GM06990 (cell line): ENCODE measurements at places on chromosomes 5 and 9.

- DNase-seq: no peak
Observed at GRCh38 chr5:133322743-133323142, 270.9 kb downstream of the HSPA4 start.

- no peak for DNase-seq
Observed at GRCh38 chr5:44770780-44771717, 37.7 kb upstream of the MRPS30 start.

DNA sequence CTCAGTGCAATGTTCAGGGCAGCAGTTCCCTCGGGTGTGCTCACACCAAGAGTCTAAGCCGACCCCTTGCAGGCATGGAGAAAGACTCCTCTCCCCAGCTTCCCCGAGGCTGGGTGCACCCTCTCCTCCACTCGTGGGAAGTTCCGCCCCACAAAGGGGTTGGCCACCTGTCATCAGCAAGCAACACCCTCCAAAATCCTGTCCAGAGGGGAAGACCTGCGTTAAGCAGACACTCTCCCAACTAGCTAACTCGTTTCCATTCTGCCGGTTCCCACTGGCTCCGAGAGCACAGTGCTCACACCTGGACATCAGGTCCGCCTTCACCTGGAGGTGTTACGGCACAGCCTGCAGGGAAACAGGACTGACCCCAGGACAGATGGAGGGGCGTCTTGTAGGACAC is 117.9 kb upstream of the IRX4 start:
- no peak for DNase-seq

DNA sequence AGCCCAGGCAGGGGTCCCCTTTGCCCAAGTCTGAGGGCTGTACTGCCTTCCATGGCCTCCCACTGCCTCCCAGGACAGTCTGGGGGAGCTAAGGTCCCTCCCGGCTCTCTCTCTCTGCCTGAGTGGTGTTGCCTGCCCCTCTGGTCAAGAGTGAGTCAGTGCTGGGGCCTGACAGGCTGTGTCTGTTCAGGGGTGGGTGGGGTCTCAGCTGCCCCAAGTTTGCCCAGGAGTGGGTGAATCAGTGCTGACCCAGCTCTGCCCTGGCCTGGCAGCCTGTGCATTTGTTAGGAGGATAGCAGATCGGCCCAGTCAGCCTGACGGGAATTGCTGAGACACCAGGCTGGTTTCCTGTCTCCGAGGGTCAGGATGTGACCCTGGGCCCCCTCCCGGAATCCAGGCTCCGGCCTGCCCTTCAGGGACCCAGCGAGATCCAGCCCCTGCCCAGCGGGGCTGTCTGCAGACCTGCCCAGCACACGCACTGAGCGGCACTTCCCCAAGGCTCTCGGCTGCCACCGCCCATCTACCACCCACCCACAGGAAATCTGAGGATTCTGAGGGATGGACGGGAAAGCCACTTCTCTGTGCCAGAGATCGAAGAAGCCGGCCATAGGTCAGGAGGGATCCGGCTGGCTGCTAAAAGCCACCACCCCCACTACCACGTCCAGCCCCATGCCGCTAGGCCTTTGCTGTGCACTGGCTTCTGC is 15.9 kb downstream of the ENG start:
- no peak for DNase-seq

DNA sequence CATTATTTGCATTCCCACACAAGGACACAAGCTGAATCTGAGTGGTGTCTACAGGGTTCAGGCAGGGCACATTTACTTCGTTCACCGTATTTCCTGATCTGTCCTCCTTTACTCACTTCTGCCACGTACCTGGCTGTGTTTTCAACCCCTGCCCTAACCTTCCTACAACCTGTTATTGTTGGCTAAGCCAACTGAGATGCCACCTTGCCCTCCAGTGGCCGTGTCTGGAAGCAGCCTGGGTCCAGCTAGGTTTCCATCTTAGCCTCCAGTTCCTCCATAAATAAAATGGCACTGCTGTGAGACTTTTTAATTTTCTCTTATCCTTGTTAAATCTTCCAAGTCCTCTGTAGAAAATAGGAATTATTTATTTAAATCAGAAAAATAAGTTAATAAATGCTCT is 64.8 kb downstream of the ATP10B start:
- no peak for DNase-seq

DNA sequence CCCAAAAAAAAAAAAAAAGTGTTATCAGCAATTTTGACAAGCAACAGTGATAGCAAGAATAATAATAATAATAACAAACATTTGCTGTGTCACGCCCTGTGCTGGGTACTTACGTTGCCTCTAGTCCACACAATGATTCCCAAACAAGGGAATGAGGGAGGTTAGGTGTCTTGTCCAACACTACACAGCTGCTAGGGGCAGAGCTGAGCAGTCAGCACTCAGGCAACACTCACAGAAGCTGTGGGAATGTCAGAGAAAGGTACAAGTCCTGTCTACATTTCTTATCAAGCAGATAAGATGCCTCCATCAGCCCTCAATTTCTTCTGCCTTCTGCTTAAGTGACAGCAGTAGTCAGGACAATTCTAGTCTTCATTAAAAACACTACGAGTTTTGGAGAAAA is 111.0 kb downstream of the DNAH5 start:
- no peak for DNase-seq

GRCh38 chr5:103114440-103114839 is 5.5 kb downstream of the GIN1 start:
- no peak for DNase-seq

GRCh38 chr9:124231095-124231737 is 26.5 kb upstream of the NEK6 start:
- DNase-seq: no peak

DNA sequence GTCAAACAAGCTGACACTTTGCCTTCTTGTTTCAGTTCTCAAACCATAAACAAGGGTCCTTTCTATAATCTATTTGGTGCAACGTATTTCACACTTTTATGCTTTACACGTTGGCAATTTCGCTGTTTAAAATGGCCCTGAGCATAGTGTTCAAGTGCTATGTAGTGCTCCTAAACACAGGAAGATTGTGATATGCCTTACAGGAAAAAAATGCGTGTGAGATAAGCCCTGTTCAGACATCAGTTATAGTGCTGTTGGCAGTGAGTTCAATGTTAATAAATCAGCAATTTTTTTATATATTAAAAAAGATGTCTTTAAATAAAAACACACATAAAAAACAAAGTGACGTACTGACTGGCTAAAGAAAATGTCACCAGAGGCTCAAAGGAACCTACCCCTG is 23.9 kb downstream of the CLINT1 start:
- DNase-seq: no peak

DNA sequence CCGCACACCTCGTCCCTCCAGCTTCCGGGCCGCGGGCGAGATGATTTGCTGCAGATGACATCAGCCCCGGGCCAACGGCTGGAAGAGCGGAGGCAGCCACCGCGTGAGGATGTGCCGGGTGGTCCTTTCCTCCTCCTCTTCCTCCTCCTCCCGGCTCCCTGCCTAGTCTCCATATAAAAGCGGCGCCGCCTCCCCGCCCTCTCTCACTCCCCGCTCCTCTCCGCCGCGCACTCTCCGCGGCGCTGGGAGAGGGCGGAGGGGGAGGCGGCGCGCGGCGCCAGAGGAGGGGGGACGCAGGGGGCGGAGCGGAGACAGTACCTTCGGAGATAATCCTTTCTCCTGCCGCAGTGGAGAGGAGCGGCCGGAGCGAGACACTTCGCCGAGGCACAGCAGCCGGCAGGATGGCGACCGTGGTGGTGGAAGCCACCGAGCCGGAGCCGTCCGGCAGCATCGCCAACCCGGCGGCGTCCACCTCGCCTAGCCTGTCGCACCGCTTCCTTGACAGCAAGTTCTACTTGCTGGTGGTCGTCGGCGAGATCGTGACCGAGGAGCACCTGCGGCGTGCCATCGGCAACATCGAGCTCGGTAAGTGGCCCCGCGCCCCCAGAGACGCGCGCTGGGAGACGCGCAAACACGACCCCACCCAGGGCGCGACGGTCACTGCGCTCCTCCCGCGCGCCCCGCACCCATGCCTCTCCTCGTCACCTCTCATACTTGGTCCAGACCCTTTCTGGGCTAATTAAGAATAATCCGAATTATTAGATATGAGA is at the start of gene MAP1B:
Gene MAP1B (plus strand): TSS at position 345 of the 770 bp plus-strand sequence. CDS start 57 bp downstream, at position 402.
- peak; percentile 8 for DNase-seq

DNA sequence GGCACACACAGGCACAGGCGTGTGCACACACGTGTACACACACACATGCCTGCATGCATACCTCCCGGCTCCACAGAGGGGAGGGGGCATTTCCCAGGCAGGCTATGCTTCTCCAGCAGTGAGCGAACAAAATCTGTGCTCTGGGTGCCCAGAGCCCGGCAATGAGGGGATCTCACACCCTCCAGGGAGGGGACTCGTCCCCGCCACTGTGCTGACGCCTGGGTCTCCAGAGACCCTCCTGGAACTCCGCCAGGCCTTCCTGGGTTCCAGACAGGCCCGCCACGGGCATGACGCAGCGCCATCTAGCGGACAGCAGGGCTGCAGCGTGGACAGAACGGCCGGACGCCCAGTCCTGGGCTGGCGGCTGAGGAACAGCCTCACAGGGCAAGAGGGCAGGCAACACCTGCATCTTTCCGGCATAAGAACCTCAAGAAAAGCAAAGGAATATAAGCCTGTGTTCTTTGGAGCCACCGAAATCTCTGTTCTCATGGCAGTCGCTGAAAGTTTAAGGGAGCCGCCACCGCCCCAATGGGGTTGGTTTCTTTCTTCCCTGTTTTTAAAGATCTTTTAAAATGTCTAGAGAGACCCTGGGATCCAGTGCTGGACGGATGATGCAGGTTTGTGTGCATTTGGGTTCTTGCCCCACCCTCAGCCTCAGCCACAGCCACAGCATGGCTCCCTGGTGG is 135.6 kb upstream of the PPP1R26 start:
- DNase-seq: peak; percentile 26

- no peak for DNase-seq
Observed at GRCh38 chr9:114803479-114804265, 2.2 kb downstream of the TNFSF15 start.

DNA sequence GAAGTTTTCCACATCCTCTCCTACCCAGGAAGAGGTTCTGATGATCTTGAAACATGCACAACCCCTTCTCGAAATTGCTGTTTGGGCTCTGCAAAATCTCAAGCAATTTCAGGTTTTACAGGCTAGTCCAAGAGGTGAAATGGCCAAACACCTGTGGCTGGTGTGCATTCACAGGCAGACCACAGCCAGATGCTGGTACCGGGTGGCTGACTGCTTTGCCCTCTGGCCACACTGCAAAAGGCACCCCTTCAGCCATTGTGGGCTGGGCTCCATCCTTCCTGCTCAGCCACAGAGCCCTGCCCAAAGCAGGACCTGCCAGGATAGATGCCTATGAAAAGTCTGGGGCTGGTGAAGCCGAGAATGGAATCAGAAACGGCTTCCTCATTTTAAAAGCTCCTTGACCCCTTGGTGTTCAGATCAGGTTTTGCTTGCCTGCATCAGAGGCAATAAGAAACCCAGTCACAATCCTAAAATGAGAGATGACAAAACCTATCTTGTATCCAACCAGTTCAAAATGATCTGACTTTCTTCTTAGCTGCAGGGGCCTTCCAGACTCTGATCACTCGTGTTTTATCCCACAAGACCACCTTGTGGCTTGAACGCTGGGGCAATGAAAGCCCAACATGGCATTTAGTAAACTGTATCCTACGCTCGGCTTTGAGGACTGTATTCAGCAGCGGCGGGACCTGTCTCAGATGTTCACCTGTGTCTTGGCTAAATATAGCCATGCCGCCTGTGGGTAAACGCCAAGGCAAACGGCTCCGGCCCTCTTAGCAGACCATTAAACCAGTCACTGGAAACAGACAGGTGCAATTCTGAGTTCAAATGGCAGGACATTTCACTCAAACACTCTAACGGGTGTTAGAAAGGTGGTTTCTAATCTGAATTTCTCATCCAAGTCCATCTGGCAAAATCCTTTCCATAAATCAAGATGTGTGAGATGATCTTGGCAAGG is 49.6 kb downstream of the EPB41L4B start:
- no peak for DNase-seq

GRCh38 chr5:87097664-87098063 is 170.0 kb upstream of the RASA1 start:
- DNase-seq: no peak

DNA sequence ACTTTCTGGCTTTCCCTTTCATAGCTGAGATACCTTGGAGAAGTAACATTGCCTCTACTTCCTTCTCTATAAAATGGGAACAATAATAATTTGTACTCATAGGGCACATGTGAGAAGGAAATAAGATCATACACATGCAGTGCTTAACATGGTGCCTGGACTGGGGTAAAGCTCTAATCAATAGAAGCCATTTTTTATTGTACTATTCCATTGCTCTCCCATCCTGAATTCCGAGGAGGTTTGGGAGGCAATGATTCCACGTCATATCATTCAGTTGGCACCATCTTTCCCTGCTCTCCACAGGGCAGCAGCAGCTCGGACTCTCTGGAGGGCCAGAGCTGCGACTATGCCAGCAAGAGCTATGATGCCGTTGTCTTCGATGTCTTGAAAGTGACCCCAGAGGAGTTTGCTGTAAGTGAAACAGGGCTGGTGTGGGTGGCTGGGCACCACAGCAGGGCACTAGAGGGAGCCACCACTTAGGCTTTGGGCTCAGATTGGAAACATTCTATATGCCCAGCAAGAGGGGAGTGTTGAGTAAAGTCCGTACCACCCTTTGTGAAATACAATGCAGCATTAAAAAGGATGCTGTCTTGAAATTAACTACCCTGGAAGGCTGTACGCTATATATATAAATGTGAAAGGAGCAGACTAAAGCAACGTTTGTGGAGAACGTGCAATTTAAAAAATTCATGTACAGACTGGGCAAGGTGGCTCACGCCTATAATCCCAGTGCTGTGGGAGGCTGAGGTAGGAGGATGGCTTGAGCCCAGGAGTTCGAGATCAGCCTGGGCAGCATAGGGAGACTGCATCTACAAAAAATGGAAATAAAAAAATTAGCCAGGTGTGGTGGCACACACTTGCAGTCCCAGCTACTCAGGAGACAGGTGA is 51.2 kb downstream of the RALGPS1 start:
- DNase-seq: peak; percentile 30

DNA sequence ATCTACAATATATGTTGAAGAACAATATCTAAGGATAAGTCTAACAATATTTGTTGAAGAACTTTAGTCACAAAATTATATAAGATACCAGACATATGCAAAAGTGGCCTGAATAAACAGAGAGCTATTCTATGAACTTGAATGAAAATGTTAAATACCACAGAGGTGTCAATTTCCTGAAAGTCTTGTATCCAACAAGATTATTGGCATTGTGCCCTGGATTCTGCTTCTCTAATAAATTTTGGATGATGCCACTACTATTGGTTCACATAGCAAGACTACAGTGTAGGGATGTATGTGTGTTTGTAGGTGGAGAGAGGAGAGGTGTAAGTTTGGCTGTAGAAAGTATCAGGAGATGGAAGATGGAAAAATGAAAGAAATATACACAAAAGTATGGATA is 731.8 kb upstream of the RGMB start:
- DNase-seq: no peak

- DNase-seq: no peak
Observed at GRCh38 chr9:90891308-90892040, 89.9 kb downstream of the SYK start.

GRCh38 chr5:151738125-151738848 is 20.1 kb downstream of the ATOX1 start:
- no peak for DNase-seq

GRCh38 chr9:110579862-110580219 is 300 bp upstream of the SVEP1 start:
- DNase-seq: no peak
